ENCODE measurements at places on chromosomes 3 and 15.

DNA sequence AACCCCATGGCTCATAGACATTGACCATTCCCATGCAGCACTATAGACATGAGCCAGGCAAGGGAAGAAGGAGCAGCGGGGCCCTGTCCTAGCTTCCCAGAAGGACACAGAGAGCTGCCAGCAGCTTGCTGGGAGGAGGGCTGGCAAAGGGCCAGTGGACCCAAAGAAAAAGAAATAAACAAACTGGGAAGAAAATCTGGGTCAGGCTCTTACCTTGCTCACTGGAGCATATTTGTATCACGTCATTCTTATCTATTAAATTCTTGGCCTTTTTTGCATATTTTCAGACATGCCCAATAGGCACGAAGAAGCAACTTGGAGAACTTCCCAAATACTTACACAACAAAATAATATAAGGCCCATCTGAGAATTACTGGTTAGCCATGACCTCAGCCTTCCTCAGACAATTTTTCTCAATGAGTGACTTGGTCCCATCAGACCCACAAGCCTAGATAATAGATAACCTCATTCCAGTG lies 28.4 kb downstream of the RASGRP1 start:
- DNase-seq: no peak

DNA sequence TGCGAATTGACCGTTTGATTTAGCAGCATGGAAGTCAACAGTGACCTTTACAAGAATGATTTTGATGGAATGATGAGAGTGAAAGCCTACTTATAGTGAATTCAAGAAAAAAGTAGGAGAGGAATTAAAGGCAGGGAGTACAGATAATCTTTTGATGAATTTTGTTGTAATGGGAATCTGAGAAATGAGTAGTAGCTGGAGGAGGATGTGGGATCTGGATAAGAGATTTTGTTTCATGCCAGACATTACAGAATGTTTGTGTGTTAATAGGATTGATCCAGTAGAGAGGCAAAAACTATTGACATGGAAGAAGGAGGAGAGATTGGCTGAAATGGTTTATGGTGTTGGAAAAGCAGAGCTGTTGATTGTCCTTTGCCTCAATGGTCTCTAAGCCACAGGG lies 17.4 kb upstream of the ZNF609 start:
- DNase-seq: no peak

DNA sequence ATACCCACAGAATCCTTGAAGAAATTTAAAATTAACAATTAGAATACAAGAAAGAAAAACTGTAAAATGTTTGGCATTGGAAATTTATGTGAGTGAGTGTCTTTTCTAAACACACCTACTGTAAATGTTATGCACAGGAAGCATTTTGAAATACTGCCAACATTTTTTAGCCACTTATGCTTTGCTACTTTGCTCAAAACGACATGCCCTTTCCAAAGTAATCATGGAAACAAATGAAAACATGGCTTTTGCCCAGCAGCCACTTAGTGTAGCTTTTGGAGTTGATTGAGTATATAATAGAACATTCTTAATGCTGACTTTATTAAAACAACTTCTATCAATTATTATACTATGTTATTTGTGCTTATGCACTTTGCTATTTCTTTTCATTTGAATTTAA lies 823.0 kb downstream of the CADM2 start:
- DNase-seq: no peak

- no peak for DNase-seq
These were observed 95.6 kb downstream of the ECT2 start for GRCh38 chr3:172846103-172846561.

DNA sequence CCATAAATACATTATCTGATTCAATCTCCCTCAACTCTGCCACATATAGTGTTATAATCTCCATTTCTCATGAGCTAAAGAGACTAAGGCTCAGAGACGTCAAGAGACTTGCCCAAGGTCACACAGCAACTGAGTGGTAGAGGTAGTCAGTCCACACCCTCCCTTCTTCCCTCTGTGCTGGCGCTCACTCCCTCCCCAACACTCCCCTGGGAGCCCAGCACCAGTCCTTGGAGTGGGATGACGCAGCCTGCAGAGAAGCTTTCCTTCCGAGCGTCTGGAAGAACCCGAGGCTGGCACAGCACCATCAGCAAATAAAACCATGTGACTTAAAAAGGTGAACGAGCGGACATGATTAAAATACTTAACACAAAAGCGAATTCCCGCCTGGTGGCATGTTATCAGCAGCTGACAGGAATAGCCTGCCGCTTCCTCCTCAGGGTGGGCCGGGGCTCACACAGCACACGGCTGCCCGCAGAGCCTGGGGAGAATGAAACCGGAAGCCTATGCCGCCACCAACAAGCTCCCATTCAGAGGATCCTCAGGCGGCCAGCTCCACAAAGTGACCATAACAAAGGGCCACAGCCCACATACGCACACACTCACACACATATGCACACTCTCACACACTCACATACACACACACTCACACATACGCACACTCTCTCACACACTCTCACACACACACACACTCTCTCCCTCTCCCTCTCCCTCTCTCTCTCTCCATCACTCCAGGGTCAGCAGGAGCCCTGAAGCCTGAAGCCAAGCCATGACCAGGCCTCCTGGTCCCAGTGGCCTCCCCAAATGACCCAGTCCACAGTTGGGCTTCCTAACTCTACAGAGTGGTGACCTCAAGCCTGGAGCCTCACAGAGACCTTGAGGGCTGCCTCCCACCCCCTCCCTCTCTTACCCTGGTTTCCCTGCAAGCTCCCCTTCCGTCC lies 120.5 kb downstream of the XXYLT1 start:
- DNase-seq: peak; percentile 26

GRCh38 chr3:57059411-57059810 lies 1.1 kb upstream of the SPATA12 start:
- no peak for DNase-seq

DNA sequence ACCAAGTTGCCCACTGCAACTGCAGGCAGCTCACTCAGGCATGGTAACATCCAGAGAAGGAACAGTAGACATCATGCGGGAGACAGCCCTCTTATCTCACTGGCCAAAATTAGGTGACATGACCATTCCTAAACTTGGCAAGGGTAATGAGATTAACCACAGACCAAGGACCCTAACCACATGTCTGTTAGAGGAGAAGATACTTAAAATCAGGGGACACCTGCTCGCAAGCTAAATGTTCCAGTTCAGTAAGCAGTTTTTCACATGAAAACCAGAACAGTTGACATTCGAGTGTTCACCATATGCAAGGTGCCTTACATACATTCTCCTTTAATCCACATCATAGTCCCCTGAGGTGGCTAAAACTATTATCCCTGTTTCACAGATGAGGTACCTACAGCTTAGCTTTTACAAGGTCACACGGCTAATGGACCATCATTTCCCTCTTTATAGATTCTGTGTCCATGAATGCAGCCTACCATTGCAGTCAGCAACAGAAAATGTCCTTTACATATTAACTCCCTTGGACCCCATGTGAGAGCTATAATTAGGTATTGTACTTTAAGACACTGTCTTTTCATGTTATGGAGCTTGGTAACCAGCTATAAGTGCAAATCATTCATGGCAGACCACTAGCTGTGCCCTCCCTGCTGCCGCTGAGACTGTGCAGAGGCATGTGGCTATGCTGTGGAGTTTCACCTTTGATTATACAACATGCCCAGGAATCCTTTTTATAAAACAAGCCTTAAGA lies 154.1 kb downstream of the LIPC start:
- no peak for DNase-seq

DNA sequence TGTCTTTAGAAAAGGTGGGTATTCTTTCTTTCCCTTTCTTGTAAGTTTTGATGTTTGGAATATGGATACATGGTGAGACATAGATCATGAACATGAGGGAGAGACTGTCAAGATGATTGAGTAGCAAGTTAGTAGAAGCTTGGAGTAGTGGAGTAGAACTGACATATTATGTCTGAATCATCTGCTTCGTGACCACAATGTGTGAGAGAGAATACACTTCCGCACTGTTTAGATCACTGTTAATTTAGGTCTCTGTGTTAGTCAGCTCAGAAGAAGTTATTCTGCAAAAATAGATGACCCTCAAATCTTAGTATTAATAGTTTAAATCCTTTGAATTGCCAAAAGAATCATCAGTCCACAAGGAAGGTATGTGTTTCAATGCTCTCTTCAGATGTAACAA lies 151.0 kb downstream of the OXSM start:
- DNase-seq: no peak

DNA sequence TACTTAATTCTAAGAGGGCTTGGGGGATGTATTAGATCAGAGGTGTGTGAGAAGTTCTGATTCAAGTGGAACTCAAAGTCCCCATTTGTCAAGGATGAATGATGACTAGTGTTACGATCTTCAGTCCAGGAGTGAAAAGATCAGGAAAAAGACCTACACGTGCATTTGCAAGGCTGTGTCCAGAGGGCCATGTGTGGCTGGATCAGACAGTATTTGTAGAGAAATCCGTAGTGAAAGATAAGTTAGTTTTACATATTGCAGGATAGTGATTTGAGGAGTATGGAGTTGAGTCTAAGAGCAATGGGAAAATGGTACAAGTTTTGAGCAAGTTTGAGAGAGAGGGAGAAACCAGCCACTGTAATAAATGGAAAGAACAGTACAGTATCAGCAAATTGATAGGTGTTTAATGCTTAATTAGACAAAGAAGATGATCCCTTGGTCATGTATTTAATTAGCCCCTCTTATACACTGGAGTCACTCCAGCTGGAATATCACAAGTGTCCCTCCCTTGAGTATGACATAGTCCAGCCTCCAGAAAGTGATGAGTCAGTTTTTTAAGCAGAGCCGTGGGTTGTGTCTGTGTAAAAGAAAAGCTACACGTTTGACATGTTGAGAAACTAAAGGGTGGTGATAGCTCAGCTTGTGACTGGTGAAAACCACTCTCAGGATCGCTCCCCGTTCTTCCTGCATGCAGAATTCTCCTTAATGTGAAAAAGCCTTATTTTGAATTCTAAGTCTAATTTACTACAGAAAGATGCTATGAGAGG lies 348.8 kb downstream of the ROBO1 start:
- no peak for DNase-seq

DNA sequence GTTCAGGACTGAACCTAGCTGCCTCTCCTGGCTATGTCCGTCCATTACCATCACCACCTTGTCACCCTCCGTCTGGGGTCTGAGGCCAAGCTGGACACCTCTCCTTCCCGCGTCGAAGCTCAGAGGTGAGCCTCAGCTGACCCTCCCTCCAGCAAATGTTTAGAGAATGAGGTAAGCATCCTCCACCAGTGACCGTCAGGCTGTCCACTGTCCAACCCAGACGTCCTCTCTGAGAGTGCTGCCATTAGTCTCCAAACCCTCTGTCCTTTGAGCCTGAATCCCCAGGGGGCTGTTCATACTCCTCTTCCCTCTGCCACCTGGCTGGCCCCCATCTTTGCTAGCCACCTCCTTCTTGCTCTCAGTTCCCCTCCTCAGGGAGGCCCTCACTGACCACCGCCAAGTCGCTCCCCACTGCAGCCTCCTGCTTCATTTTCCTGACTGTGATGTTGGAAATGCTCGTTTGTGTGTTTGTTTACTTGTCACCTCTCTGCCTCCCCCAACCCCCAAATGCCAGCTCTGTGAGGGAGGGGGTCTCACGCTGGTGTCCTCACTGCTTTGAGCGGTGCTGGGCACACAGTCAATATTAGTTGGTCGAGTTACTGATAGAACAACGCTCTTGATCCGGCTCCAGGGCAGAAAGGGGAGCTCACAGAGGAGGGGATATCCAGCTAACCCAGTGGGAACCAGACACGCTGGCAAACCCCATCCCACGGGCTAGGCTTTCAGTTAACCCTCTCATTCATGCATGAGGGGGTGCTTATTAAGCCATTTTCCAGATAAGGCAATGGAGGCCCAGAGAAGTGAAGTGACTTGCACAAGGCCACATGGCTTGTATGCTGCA lies 64.9 kb downstream of the IQSEC1 start:
- DNase-seq: no peak

GRCh38 chr3:16430717-16431630 lies 82.5 kb downstream of the RFTN1 start:
- DNase-seq: no peak

GRCh38 chr3:19334120-19334519 lies 185.8 kb downstream of the KCNH8 start:
- DNase-seq: no peak

GRCh38 chr15:40088929-40089755 lies 19.5 kb downstream of the BMF start:
- DNase-seq: no peak

- no peak for DNase-seq
These were observed 422.2 kb upstream of the SGO1 start for GRCh38 chr3:20608054-20608738.

GRCh38 chr15:78438619-78439285 lies 736 bp downstream of the IREB2 start:
- peak; percentile 55 for DNase-seq

Data from LoVo (cell line).